ENCODE measurements at places on chromosomes 1 and 21. TPM values are rescaled to one million over a fixed set of nuclear protein-coding genes. Genes with fewer than 3 reads are reported as not detected.

The LPAR3 gene
- total RNA-seq: 1.1 TPM

The REN gene
- total RNA-seq: not detected

The RHBDL2 gene
- 0.52 TPM for total RNA-seq

The PADI3 gene
- total RNA-seq: 0.12 TPM

- DNase-seq: no peak
These were observed 19.4 kb downstream of the PRPF38A start for GRCh38 chr1:52423771-52424170.
